COLO829 (cell line): ENCODE measurements at places on chromosomes 5 and 9.
A peak's percentile ranks its signal among the peaks of the same experiment; 100 is the strongest.

DNA sequence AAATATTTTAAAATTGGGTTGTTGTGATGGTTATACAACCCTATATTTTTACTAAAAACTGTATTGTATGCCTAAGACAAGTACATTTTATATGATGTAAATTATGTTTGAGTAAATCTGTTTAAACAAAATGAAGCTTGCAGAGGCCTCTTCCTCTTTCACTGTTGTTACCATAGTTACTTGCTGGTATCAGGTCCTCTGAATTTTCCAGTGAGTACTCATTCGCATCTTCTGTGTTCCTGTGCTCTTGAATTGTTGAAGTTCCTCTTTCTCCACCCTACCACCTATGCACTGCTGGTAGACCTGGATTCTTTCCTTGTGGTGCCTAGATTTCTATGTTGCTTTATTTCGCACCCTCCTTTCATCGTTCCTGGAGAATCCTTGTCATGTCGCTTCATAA, 938.5 kb upstream of the ACO1 start:
- no peak for DNase-seq

GRCh38 chr9:84916769-84917168, 247.2 kb downstream of the NTRK2 start:
- DNase-seq, result no peak

DNA sequence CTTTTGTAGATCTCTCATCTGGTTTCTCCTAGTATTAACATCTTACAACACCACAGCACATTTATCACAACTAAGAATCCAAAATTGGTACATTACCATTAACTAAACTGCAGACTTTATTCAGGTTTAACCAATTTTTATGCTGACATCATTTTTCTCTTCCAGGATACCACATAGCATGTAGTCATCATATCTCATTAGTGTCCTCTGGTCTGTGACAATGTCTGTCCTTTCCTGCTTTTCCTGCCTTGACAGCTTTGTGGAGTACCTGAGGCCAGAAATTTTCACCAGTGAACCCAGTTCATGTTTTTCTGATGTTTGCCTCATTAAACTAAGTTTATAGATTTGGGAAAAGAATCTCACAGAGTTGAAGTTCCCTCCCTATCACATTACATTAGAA, 294.7 kb upstream of the TNC start:
- no peak for DNase-seq

GRCh38 chr5:98999631-99000030, 70.8 kb upstream of the CHD1 start:
- DNase-seq, result no peak

GRCh38 chr9:72661401-72662135, 140.2 kb downstream of the TMC1 start:
- peak; percentile 35 for DNase-seq

DNA sequence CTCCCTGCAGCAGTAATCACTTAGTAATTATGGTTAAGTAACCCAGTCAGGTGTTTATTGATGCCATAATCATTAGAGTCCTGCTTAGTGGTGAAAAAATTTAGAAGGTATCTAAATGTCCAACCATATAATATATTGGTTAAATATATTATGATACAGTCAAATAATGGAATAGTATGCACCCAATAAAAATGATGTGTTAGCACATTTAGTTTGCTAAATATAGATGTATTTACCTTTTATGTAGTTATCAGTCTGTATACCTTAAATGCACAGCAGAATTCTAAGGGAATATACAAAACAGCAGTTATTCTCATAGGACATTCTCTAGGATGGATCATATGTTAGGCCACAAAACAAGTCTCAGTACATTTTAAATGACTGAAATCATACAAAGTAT, 90.4 kb downstream of the PRKACG start:
- no peak for DNase-seq

DNA sequence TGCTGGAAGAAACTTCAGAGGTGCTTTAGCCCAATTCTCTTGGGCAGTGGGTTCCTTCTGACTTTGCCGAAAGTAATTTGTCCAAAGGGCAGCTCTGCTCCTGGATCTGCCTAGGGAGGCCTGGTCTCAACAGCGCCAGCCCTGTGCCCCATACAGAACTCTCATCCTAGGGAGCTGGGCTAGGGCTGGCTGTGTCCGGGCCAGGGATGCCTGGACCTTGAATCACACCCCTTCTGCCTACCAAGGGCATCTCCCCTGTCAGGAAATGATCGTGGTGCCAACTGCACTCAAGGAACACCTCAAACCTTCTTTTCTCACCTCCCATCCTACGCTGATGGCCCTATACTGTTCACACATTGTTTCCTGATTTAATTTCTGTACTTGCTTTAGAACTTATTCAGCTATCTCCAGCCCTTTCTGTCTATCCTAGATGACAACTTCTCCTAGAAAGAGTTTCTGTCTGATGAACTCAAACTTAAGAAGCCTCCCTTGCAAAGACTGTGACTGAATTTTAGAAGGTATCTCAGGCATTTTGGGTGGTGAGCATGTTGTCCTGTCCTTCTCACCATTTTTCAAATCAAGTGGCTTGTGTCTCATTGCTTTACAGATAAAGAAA, 37.4 kb upstream of the NFIB start:
- DNase-seq, result no peak

GRCh38 chr5:72156946-72157624, 49.8 kb downstream of the MAP1B start:
- DNase-seq, result no peak

DNA sequence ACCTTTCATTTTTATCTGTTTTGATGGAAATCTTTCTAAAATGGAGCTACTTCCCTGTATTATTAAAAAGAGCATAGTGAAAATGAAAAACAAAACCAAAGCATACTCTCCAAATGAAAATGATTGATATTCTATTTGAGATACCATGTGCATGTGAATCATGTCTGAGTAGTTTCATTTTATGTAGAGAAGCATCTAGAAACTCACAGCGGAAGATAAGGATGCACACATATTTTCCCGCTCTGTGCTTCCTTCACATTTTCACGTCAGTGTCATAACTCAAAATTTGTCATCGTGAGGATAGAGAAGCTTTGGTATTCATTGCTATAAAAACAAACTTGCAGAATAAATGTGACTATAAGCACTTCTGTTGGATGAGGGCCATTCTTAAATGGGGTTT, 34.0 kb upstream of the CLINT1 start:
- DNase-seq, result no peak

DNA sequence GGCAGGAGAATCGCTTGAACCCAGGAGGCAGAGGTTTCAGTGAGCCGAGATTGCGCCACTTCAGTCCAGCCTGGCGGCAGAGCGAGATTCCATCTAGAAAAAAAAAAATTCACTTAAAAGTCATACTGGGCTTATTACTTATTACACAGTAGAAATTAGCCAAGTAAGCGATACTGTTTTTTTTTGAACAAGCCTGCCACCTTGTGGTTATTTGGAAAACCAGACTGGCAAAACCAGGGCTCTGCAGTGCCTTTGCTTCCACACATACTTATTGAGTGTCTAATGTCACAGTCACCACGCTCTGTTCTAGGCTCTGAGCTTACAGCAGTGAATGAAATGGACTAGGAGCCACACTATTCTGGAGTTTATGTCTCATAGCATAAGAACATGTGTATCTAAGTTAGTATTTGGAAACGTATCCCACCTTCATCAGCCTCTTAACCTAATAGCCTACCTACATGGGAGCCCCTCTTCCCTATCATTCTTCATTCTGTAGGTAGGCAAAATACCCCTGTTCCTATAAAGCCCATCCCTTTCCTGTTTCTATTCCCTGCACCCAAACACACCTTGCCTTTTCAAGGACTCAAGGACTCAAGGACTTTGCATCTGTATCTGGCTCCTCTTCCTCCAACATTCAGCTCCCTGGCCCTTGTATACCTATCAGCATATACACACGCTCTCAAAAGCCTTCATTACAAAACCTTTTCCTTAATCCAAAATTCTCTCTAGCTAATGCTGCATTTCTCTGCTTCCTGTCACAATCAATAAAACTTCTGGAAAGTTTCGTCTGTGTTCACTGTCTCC, 13.9 kb upstream of the BASP1 start:
- DNase-seq, result peak; percentile 75

GRCh38 chr9:130665431-130666392, 1.3 kb downstream of the PRDM12 start:
- DNase-seq, result no peak

GRCh38 chr5:175902026-175902425, 30.6 kb downstream of the CPLX2 start:
- DNase-seq, result no peak

DNA sequence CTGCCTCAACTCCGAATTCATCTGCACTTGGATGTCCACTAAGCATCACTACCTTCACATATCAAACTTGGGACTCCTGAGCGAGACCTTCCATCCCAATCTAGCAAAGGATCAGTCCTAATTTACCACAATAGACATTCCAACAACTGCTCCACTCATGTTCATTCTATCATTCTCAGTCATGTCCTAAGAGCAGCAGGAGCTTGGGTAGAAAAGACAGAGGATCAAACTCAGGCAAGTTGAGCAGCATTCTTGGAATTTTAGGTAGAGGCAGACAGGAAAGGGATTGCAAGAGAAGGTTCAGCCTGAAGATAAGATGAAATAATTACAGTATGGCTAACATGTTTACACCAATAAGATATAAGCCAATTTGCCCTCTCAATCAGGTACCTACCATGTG, 51.7 kb downstream of the AUH start:
- DNase-seq, result no peak

DNA sequence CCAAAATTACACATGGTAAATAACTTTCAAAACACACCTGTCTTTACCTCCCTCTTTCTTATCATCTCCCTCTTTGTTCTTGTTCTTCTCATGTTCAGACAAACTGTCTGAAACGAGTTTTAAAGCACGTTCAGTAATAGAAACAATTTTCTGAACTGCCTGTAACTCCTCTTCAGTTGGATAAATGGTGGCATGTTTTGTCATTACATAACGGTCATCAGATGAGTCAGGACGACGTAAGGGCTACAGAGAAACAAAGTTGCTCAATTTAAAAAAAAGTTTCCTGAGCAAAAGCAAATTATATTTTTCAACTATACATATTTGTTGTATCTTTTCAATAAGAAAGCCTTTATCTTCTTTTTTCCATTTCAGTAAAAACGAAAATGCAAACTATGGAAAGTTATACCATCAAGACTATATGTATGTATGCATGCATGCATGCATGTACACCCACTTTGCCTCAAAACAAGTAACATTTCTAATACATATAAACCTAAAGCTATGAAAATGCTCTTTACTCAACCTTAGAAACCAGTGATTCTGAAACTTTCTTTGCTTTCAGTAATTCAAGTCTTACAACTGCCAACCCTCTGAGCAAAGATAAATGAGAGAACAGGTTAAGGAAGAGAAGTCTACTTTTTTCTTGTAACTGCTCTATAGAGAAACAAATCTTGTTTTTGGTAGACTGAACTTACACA, 56.0 kb downstream of the ZFR start:
- DNase-seq, result no peak

DNA sequence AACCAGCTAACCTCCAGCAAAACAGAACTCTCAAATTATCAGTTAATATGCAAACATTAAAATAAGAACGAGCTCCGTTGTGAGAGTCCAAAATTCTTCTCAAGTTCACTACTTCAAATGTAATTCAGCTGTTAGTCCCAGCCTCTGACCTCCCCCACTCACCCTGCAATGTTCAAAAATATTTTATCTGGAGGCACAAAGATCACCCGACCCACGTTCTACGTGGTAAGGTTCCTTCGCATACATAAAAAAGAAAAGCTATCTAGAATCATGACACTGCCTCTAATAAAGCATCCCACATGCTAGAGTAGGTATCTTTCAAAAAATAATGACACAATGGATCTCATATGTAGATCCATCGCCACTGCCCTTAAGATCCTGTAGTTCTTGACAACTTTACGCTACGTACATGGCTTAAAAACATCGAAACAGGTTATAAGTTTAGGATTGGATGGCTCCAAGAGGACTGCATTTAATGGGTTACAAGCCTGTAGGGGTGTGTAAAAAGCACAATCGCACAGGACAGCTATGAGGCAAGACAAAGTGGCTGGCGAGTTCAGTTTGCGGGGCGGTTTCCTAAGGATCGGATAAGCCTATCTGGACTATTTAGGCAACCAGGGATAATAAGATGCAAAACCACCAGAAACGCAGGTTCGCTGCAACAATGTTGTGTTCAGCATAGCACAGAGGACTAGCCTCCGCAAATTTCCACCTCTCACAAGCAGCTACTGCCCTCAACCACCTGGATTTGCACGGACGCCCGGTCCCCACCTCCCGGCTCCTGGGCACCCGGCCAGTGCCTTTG, 969 bp downstream of the CLK4 start:
- no peak for DNase-seq
